Activated CD8-positive, alpha-beta memory T cell treated with anti-CD3 and anti-CD28 coated beads, Interleukin-2, amount 50 U/mL, for 4 hours (primary cell): ENCODE measurements at places on chromosomes 2 and 18.

- DNase-seq: no peak
Observed at GRCh38 chr18:63260380-63260754, 59.2 kb downstream of the BCL2 start.

DNA sequence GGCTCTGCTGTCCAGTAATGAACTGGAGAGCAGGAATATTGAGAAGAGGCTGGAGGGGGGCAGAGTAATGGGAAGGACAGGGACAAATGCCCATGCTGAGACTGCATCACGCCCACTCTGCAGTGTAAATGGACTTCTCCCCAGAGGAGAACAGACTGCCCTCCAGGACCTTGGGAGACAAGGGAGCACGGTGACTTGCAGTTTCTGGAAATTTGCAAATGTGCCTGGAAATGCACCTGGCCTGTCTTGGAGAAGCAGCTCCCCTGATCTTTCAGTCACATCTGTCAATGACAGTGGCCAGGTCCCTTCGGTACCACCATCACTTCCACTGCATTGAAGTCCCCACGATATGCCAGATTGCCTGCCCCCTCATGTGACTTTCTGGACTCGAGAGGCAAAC is 178.7 kb upstream of the SH3BP4 start:
- DNase-seq: no peak

- no peak for DNase-seq
Observed at GRCh38 chr2:211103989-211104388, 547.6 kb downstream of the CPS1 start.

DNA sequence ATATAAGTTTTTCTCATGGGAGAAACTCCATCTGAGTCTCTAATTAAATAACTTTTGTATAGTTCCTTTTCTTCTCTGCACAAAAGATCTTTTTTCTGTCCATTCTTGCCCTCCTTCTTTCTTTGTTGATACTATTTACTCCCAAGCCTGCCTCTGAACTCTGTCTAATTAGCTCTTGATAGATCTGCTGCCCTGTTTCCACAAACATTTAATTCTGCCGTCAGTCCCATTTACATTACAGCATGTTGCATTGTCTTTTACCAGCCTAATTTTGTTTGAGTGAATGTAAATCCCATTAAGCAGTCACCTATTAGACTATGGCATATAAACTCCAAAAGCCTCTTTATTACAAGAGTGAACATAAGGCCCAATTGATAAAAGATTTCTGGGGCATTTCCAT is 254.4 kb downstream of the ERBB4 start:
- DNase-seq: no peak

DNA sequence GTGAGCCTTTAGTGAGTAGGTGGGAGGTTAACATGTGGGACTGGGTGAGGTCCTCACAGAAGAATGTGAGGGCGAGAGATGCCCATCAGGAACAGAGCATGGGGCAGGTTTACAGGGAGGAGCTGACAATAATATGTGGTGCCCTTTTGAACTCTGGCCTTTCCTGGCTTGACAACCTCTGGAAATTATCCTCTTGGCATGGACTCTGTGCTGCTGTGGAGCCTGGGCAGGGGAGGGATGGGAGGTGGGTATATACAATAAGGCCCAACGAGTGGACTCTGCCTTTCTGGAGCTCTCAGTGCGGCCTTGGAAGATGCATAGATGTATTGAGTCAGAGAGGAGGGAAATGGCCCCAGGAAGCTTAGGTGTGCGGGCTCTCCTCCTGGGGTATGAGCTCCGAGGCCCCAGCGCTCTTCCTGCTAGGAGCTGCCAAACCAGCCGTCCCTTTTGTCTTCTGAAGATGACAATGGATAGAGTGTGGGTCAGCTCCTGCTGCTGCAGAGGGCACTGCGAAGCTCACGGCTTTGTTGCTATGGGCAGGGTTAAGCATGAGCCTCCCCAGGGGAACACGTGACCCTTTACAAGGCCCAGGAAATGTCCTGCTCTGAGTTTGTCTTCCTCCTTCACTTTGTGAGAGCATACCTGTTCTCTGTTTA is 8.7 kb upstream of the PSD4 start:
- no peak for DNase-seq

- no peak for DNase-seq
Observed at GRCh38 chr2:226915846-226916360, 80.0 kb downstream of the RHBDD1 start.

DNA sequence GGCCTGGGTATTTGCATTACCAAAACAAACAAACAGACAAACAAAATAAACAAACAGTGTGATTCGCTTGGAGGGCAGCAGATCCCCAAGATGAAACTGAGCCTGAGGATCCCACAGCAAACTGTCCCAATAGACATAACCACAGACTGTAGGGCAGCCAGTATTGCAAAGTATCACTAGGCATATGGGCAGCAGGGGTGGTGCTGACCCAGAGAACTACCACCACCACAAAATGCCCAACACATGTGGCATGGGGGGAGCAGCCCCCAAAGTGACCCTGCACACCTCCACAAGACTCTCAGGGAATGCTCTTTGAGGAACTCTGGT is 330.1 kb downstream of the CYRIA start:
- DNase-seq: no peak

DNA sequence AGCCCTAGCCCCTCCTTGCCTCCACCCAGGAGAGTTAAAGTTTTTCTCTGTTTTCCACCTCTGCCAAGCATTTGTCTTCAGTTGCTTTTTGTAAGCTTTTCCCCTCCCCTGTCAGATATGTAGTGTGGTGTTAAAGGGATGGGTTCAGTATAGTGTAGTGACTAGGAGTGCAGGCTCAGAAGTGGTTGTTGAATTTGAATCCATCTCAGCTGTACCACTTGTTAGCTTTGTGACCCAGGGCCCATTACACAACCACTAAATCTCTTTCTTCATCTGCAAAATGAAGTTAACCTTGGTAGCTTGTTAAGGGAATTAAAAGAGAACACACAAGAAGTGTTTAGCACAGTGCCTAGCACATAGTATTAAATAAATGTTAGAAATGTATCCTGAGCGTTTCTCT is 56.9 kb downstream of the MAP3K20 start:
- no peak for DNase-seq
